ENCODE measurements at places on chromosomes 3 and 15. TPM values are rescaled to one million over a fixed set of nuclear protein-coding genes. Genes with fewer than 3 reads are reported as not detected.
A peak's percentile ranks its signal among the peaks of the same experiment; 100 is the strongest.

DNA sequence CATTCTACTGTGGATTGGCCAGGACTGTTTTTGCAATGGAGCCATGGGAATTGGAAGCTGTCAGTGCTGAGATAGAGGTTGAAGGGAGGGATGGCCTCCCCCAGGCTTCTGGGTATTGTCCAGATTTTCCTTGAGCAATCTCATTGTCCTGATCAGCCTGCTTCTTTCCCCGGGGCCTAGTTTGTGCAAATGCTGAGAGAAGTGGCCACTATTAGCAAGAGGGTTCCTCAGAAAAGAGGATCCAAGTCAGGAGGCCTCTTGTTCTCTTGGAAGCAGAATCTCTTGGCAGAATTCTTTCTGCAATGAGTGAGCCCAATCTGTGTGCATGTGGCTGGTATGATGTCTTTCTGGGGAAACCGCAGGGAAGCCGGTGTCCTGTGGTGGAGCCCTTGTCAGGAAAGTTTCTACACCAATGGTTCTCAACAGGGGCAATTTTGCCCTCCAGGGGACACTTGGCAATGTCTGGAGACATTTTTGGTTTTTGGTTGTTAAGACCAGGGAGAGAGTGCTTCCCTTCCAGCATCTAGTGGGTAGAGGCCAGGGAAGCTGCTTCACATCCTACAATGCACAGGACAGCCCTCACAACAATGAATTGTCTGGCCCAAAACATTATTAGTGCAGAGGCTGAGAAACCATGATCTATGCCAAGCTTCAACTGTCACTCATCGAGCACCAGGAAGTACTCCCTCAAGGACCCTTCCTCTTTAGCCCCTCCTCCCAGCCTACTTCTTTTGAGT lies 2.0 kb downstream of the LIPC start:
- no peak for DNase-seq

GRCh38 chr3:111739311-111739911 lies 119.7 kb upstream of the PHLDB2 start:
- no peak for DNase-seq

- peak; percentile 79 for DNase-seq
Observed at GRCh38 chr15:67146875-67147381, 81.5 kb downstream of the SMAD3 start.

DNA sequence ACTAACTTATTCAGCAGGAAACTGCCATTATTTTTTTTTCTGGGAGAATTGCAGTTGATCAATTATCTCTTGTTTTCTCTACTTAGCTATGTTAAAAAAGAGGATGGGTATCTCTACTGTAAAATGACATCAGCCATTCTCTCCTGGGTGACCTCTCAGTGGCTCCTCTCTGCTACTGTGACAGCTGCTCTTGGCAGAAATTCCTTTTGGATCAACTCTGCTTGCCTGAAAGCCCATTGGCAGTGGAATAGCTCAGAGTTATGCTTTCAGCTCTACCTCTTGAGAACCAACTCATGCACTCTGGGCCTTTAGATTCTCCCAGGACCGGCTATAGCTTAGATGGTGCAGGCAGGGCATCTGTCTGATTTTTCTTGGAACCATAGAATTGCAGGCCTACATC lies 99.9 kb upstream of the GAP43 start:
- DNase-seq, result no peak

DNA sequence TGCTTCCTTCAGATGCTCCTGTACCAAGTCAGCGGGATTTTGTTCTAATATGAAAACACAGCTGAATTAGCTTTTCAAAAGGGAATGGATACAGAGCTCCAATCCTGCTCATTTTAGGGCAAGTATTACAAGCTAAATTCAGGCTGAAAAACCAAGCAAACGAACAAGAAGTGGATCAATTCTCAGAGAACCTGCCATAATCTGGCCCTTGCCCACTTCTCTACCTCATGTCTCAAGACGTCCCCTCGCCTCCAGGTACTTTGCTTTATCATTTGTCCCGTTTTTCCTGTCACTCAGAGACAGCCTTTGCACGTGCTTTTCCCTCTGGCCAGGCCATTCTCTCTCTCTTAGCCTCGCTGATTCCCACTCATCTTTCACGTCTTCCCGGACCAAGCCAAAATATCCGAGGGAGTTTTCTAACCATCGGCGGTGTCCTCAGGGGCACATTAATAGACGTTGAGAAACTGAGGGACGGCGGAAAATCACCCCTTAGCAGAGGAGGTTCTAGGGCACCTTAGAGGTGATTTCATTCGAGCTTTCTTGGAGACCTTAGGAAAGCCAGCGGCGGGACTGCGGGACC lies 654 bp downstream of the SUSD5 start:
- no peak for DNase-seq

GRCh38 chr15:94666553-94666952 lies 435.2 kb downstream of the MCTP2 start:
- no peak for DNase-seq

- no peak for DNase-seq
Observed at GRCh38 chr3:13217253-13217652, 144.0 kb upstream of the IQSEC1 start.

DNA sequence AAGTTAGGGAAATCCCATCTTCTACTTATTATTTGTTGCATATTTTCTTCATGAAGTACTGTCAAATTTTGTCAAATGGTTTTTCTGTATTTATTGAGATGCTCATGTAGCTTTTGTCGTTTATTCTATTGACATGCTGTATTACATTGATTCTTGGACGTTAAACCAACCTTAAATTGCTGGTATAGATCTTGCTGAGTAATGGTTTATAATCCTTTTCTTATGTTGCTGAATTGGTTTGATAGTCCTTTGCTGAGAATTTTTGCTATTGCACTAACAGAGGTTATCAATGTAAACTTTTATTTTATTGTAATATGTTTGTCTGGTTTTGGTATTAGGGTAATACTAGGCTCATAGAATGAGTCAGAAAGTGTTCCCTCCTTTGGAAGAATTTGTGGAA lies 54.3 kb upstream of the COL6A5 start:
- no peak for DNase-seq

GRCh38 chr3:172340583-172340982 lies 107.7 kb downstream of the GHSR start:
- no peak for DNase-seq

GRCh38 chr3:181956122-181956521 lies 244.4 kb downstream of the SOX2 start:
- no peak for DNase-seq

HHLA2 gene
- total RNA-seq, result not detected

WDR93 gene
- not detected for total RNA-seq

GMPPB gene
- total RNA-seq, result 29.6 TPM

REC114 gene
- total RNA-seq, result not detected

CGNL1 gene
- total RNA-seq, result 24.4 TPM
